ENCODE measurements at places on chromosomes 3 and 15.

GRCh38 chr3:49416867-49417266, 4.6 kb downstream of the TCTA start:
- no peak for DNase-seq

- no peak for DNase-seq
Measured at GRCh38 chr3:129758785-129759320, 134.7 kb downstream of the TMCC1 start.

GRCh38 chr3:111081008-111081545, 9.5 kb downstream of the NECTIN3 start:
- DNase-seq: no peak

GRCh38 chr3:134363381-134363755, 10.9 kb downstream of the AMOTL2 start:
- DNase-seq: no peak

- DNase-seq: no peak
Measured at GRCh38 chr3:72698154-72698917, 149.9 kb downstream of the SHQ1 start.

DNA sequence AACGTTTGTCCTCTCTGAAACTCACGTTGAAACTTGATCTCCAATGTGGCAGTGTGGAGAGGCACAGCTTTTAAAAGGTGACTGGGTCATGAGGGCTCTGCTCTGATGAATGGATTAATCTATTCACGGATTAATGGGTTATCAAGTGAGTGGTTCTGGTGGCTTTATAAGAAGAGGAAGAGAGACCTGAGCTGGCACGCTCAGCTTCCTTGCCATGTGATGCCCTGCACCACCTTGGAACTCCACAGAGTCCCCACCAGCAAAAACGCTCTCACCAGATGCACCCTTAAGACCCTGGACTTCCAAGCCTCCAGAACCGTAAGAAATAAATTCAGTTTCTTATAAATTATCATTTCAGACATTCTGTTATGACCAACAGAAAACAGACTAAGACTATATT, 2.6 kb downstream of the PPP1R2 start:
- no peak for DNase-seq

DNA sequence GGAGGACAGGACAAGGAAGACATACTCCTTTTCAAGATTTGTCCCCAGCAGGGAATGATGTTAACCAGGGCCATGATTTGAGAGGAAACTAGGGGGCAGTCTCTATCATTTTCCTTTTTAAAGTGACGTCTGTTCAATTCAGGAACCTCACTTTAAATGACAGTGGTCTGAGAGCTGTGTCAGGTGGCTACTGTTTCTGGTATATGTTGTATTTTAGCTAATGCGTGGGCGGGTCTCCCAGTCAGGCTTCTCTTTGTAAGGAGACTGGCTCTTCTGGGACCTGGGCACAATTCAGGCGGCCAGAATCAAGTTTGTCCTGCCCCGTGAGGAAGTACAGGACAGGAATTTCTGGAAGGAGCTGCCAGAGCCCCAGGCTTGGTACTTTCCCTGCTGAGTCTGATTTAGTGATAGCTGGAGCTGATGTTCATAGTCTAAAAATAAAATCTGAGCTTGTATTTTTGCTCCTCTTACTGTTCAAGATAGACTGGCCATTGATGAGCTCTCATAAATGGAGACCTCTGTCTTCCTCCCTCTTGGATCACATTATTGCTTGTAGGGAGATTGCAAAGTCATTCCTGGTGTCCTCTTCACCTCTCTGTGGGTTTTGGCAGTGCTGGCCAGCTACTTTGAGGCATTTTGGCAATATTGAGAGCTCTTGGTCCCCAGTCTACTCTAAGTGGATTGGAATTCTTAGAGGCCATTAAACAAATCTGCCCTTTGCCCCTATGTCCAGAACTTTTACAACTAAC, 25.6 kb downstream of the SQOR start:
- no peak for DNase-seq

DNA sequence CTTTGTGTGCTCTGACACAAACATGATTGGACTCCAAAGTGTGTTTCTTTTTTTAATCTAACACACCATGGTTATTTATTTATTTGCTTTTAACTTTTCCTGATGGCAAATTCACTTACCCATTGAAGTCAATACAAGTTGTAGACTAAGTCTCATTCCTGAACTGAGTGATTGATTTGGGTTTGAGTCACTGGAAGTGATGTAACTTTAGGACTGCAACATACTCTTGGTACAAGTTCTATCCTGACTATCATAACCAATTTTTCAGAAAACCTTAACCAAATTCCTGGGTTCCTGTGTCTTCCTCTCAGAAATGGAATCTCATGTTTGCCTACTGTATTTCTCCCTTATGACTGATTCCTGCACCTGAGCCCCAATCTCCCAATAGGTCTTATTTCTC, 590.0 kb upstream of the ROBO1 start:
- DNase-seq: no peak

GRCh38 chr3:189626286-189626685, 4.9 kb upstream of the TP63 start:
- DNase-seq: no peak

- no peak for DNase-seq
Measured at GRCh38 chr3:85258326-85258725, 299.5 kb downstream of the CADM2 start.

DNA sequence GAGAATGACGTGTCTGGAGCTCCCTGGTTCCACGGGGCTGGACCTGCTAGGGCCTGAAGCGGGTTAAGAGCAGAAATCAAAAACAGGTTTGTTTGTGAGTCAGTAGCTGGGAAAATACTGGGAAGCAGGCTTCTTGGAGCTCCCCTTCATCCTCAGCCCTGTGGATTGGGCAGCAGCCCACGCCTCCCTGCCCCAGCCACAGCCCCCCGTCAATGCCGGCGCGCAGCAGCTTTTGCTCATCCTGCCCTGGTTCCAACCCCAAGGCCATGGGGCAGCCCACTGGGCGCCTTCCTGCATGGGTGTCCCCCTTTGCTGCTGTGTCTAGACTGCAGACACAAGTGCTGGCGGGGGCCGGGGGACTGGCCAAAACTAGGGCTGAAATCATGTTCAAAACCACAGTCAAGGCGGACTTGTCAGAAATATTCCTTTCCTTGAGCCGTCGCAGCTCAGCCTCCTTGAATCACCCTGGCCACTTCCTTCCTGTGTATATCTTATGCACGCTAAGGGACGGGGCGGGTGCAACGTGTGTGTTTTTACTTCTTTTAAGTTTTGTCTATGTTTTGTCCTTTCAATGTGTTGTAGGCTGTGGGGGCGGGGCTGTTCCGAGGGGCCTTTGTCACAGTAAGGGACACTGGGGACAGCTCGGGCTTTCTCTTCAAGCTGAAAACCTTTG, 108.1 kb downstream of the KLF13 start:
- DNase-seq: peak; percentile 13

- no peak for DNase-seq
Measured at GRCh38 chr3:142218703-142219102, 6.7 kb downstream of the GK5 start.

- DNase-seq: no peak
Measured at GRCh38 chr3:66574091-66574490, 73.3 kb upstream of the LRIG1 start.

GRCh38 chr15:94411285-94411684, 179.9 kb downstream of the MCTP2 start:
- DNase-seq: no peak

GRCh38 chr15:44813231-44813630, 76.9 kb downstream of the TRIM69 start:
- no peak for DNase-seq

- DNase-seq: no peak
Measured at GRCh38 chr3:73108750-73109149, 47.3 kb downstream of the EBLN2 start.

GRCh38 chr3:38460377-38461270, 6.9 kb downstream of the ACVR2B start:
- DNase-seq: no peak

- DNase-seq: no peak
Measured at GRCh38 chr3:142618917-142619461, 22.8 kb downstream of the PLS1 start.

GRCh38 chr3:172877011-172877410, 126.5 kb downstream of the ECT2 start:
- DNase-seq: peak; percentile 23

DNA sequence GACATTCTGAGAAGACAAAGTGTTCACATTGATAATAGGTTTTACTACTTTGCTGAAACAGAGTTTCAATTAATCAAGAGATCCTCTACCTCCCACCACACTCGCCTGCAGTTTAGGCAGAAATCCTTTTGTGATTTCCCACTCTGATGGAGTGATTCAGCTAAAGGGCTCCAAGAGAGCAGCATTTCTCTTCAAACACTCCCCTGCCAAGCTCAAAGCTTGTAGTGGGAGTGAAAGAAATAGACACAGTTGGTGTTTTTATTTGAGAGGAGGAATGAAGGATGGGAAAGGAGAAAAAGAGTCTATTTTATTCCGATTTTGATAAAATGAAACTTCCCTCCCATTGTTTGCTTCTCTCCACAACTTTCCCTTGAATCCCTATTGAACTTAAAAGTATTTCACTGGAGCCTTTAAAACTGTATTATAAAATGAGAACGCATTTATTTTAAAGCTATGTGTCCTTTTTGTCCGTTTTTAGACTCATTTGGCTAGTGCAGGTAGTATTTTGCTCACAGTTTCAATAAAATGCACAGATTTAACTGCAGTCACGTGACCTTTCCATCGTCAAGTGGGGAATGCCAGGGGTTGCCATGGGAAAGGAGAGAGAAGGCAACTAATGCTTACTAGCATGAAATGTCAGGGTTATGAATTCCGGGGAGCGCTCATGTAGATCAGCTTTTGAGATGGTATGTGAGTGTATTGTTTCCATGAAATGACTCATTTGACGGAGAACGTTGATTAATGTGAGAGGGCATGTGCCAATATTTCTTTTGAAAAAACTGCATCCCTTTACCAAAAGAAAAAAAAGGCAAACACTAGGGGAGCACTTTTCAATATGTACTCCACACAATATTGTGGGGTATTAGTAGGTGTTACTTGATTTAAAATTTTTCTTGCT, 7.7 kb upstream of the OSBPL11 start:
- DNase-seq: peak; percentile 64

DNA sequence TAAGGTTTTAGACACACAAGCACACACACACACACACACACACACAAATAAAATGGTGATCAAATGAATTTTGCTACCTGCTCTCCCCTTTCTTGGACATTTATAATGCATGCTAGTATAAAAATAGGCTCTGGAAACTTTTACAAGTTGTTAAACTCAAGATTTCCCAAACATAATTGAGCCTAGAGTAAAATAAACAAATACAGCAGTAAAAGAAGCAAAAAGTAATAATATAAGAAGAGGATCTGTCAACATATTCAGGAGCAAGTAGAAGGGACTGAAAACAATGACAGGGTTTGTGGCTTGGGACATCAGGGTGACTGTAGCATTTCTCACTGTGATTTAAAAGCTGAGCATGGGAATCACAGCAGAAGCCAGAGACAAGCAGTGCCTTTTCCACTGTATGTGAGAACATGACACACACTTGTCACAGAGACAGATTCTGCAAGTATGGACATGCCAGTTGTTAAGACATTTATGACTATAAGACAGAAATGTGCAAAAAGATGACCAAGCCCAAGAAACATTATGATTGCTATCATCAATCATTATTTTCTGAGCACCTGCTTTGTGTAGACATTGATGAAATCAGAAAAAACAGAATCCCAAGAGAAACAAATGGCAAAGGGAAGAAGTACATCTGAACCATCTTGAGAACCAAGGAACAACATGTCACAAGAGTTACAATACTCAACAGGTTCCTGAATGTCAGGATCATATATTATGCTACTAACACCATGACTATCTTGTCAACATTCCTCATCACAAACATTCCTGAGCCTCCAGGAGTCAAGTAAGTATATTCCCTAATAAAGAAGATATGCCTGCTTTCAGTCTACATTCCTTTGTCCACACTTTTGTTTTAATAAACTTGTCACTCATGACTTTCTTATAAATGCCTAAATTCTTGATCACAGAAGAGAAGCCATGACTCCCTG, 7.1 kb downstream of the THRB start:
- DNase-seq: no peak

- DNase-seq: peak; percentile 73
Measured at GRCh38 chr15:40092256-40092978, 16.3 kb downstream of the BMF start.

GRCh38 chr3:100419406-100419805, 18.1 kb downstream of the LNP1 start:
- DNase-seq: no peak

- DNase-seq: peak; percentile 11
Measured at GRCh38 chr3:170180079-170180907, 1.2 kb downstream of the PHC3 start.

- no peak for DNase-seq
Measured at GRCh38 chr3:186534113-186534669, 10.0 kb downstream of the CRYGS start.

DNA sequence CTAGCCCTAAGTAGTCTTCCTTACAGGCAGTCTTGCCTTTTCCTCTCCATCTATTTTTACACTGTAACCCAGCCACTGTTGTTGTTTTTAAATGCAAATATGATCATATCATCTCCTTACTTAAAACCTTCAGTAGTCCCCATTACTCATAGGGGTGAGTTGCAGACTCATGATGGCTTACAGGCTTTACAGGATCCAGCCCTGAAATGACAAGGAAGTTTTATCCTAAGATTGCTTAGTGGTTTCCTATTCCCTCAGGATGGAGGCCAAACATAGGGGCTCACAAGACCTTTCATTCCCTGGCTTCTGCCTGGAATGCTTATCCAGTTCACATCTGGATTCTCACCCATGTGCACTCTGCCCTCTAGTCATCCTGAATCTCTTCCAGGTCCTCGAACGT, 27.7 kb upstream of the PCOLCE2 start:
- DNase-seq: no peak

DNA sequence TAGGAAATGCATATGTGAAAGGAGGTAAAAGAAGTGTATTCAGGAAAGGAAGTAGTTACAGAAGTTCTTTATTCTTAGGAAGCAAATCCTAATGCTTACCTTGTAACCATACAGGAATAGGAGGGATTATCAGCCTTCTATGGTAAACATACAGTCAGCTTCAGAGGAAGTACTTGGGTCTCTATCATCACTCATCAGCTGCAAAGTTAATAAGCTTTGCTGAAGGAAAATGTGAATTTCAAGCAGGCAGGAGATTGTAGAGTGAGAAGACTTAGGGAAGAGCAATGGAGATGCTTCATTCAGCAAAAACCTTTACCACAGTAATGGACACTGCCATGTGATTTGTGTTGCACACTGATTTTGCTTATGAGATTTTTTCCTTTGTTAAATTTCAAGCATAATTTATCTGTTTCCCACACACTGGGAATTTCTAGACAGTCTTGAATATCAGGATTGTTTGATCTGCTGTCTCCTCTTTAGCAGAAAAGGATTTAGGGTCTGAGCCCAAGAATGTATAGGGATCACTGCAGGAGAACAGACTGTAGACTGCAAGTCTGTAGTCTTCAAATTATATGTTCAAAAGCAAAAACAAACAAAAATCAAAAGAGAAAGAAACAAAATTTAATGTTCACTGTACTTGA, 150.8 kb downstream of the ZNF609 start:
- no peak for DNase-seq

GRCh38 chr3:160725338-160725737, 30.7 kb upstream of the PPM1L start:
- no peak for DNase-seq

GRCh38 chr3:180040966-180041365, 4.2 kb upstream of the PEX5L start:
- DNase-seq: no peak
